H1 (cell line): ENCODE measurements at places on chromosomes 1 and 21.

- DNase-seq = peak; percentile 87
Measured at GRCh38 chr1:148388260-148389026, 94.7 kb downstream of the PPIAL4G start.

DNA sequence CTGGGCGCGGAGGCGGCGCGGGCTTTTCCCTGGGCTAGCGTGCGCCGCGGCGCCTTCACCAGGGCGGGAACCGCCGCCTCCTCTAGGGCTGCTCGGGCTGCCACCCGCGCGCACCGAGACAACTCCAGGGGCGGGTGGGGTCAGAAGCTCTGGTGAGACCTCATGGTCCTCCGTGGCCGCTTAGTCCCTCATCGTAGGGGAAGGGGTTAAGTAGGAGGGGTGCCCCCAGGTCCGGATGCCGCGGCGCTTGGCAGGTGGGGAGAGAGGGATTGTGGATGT lies 559 bp downstream of the SERTAD4 start:
- no peak for DNase-seq

DNA sequence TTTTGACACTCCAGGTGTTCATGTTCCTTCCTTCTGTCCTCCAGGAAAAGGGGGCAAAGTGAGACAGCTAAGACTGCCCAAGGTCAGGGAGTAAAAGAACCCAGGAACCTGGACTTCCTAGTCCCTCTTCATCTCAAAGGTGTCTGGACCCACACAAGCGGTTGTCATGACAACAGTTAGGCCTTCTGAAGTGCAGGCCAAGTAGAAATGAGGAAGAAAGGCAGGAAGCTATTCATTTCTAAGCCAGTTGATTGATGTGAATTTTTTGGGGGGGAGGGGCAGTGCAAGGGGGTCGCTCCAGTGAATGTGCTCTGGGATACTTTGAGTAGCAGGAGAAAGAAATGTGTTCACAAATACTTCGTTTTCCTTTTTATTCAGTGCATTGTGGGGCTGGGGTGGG lies 114.3 kb downstream of the NAV1 start:
- DNase-seq = no peak

DNA sequence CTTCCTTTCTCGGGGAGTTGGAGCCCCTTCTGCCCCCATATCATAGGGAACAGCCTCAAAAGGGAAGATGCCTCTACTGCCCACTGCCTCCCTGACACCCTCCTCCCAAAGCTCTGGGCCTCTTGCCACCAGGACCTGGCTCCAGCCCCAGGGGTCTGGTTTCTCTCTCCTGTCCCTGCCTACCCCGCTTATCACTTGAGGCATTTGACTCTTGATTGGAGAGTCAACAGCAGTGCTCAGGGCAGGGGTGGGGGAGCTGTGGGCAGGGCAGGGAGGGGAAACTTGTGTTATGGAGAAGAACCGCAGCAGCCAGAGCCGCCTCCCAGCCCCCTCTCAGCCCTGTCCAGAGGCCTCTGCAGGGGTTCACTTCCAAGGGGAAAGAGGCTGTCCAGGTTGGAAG lies 573 bp downstream of the TRIM63 start:
- DNase-seq = no peak

- DNase-seq = no peak
Measured at GRCh38 chr21:22585558-22585957, 1587.3 kb downstream of the NCAM2 start.

DNA sequence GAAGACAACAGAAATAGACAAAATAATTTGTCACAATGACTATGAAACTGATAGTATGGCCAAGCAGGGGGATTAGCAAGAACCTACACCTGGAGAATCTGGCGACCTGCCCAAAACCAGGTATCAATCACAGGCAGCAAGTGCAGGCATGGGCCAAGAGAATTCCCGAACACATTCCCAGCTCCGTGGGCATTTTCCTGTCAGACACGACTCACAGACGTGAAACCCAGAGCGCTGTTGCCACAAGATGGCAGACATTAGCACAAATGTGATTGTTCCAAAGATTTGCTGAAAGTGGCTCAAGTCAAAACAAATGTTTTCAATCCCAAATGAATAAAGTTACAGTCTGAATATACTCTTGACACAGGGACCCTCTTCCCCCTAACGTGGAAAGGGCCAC lies 36.8 kb downstream of the HLCS start:
- no peak for DNase-seq

- DNase-seq = peak; percentile 81
Measured at GRCh38 chr1:62962901-62963776, 179.2 kb downstream of the ATG4C start.

DNA sequence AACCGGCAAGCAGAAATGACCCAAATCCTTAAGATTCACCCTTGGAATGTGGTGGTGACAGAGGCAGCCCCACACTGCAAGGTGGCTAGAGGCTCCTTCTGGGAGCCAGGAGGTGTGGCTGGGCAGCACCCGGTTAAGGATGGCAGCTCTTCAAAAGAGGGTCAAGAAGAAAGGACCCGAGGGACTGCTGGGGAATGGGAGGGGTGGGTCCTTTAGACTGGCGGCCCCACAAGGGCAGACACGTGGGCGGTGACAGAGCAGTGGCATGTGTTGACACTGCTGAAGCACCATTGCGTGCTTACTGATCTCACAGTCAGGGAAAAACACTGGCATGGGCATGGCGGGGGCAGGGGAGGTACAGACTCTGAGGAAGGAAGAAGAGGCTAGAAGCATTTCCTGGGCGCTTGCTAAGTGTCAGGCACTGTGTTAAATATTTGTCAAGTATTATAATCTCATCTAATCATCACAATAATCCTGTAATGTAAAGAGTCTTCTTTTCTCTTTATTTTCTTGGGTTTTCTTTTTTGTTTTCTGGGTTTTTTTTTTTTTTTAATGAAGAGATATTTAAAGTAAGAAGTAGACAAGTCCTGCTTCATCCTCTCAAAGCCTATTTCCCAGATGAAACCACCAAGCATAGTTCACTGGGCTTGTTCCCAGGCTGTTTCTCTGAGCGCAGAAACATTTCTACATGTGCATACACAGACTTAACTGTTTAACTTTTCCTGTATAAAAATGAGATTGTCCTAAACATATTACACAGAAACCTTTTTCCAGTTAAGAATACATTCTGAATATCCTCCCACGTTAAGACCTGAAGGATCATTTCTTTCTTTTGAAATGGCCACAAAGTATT lies 165.8 kb upstream of the EDN2 start:
- DNase-seq = no peak

GRCh38 chr1:225891229-225891972 lies 2.5 kb upstream of the LEFTY1 start:
- DNase-seq = no peak

- no peak for DNase-seq
Measured at GRCh38 chr1:99704356-99704816, 58.5 kb downstream of the PALMD start.

DNA sequence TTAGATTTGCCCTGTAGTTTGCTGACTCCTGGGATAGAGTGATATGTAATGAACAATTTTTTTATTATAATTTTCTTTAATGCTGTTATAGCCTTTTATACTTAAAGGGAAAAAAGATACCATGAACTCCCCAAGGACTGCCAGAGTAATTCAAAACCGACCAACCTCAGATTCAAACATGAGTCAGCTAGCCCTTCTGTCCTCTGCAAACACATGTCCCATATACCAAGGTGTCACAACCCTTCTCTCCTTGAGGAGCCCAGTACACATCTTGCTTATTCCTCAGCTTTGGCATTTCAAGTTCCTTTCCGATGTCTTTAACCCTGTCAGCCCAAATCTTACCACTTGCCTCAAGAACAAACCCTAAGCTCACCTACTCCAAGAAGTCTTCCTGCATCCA lies 184.9 kb downstream of the KCNH1 start:
- DNase-seq = no peak

DNA sequence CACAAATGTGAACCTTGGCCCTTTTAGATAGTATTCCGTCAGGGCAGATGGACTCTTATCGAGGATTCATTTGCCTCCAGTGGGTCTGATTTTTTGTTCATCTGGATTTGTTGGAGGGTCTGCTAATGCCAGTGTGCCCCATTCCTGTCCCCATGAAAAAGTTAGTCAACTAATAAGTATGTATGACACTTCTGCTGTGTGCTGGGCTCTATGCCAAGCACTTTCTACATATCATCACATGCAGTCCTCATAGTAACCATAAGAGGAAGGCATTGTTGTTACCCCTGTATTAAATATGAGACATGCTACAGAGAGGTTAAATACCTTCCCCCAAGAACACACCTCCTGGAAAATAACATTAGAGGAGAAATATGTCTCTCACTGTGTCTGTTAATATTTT lies 46.6 kb upstream of the MAB21L3 start:
- no peak for DNase-seq

DNA sequence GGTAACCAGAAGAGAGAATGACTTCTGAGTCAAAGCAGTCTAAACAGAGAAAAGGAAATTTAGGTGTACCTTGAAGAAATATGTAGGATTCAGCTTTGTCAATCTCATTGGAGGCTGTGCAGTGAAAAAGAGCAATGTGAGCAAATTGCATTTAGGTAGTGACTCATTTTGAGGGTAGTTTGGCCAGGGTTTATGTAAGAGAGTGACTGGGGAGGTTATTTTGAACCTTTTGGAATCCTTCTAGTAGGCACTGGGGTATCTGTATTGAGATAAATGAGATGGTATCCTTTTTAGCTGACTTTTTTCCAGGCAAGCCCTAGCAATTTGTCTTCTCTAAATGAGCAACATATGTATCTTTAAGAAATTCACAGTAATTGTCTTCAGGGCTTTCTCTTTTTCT lies 95.9 kb downstream of the DISP1 start:
- no peak for DNase-seq

- DNase-seq = no peak
Measured at GRCh38 chr21:40335704-40336103, 468.5 kb downstream of the PCP4 start.

- no peak for DNase-seq
Measured at GRCh38 chr1:206931709-206932108, 10.0 kb upstream of the FCMR start.

GRCh38 chr1:166740668-166741276 lies 98.5 kb upstream of the POGK start:
- DNase-seq = no peak

- DNase-seq = no peak
Measured at GRCh38 chr1:248688527-248689298, 13.9 kb downstream of the OR14I1 start.

- no peak for DNase-seq
Measured at GRCh38 chr1:231678011-231678432, 51.4 kb downstream of the DISC1 start.

DNA sequence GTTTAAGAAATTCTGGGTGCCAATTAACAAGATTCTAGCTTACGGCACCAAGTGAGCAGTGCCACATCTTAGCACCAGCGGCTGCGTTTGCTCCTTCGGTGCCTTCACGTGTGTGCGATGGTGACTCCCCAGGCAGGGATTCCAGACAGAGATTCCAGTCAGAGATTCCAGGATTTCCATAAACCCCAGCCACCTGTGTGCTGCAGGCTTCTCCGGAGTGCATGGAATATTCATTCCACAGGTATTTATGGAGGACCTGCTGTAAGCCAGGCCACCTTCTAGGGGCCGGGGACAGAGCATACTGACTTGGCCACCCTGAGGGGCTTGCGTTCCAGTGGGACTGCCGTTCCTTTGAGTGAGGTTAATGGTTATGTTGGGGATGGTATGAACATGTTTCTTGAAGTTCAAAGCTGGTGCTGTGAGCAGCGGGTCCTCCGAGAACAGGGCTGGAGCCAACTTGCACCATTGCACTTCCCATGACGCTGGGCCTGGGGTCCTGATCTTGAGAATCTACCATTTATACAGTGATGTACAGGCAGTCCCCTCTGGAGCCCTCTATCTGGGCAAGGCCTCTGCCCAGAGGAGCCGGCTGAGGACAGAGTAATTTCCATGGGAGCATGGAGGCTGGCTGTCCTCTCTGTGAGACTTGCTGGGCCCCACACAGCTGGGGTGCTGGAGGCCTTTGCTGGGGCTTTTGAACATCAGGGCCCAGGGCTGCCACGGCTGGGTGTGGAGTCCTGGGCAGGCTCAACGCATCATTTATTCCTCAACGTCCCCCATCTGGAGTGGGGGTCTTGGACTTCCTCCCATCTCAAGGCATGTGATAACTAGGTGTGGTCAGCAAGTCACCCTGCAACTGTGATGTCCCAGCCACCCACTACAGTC lies 58.8 kb upstream of the AJAP1 start:
- no peak for DNase-seq

- DNase-seq = no peak
Measured at GRCh38 chr1:204401730-204402129, 9.9 kb downstream of the PPP1R15B start.

- no peak for DNase-seq
Measured at GRCh38 chr1:4166713-4167112, 266.6 kb upstream of the C1orf174 start.

DNA sequence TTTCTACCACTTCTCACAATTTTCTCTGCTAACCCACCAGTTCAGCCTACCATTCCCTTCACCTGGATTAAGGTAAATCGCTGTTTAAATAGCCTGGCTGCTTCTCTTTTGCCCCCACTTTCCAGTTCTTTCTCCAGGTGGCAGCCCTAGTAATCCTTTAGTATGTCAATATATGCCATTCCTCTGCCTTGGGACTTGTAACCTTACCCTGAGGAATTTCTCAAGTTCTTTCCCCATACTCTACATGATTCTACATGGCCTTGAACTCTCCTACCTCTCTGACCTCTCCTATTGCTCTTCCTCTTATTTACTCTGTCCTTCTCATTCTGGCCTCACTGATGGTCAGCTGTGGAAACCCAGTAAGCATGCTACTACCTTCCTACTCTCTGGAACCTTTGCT lies 546.0 kb downstream of the PLA2G4A start:
- no peak for DNase-seq

DNA sequence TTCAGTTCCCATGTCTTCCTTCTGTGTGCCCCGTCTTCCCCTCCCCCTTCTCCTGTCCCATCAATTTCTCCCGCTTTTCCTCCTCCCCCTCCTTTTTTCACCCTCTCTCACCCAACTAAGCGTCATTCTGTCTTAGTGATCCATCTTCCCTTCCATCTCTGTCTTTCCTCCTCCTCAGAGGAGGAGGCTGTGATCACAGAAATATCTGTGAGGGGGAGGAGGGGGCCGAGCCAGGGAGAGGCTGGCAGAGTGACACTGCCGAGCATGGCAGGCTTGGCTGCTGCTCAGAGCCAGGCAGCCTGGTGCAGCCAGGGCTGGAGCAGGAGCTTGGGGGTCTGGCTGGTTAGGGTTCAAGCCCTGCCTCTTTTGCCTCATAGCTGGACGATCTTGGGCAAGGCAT lies 7.6 kb downstream of the HTR6 start:
- no peak for DNase-seq

- no peak for DNase-seq
Measured at GRCh38 chr1:174326278-174326677, 121.5 kb upstream of the GPR52 start.
